ENCODE measurements at places on chromosomes 6 and 20.

- no peak for DNase-seq
These were observed 92.4 kb upstream of the NFATC2 start for GRCh38 chr20:51634877-51635276.

GRCh38 chr20:9363673-9364072 is 150.7 kb upstream of the LAMP5 start:
- DNase-seq, result no peak

DNA sequence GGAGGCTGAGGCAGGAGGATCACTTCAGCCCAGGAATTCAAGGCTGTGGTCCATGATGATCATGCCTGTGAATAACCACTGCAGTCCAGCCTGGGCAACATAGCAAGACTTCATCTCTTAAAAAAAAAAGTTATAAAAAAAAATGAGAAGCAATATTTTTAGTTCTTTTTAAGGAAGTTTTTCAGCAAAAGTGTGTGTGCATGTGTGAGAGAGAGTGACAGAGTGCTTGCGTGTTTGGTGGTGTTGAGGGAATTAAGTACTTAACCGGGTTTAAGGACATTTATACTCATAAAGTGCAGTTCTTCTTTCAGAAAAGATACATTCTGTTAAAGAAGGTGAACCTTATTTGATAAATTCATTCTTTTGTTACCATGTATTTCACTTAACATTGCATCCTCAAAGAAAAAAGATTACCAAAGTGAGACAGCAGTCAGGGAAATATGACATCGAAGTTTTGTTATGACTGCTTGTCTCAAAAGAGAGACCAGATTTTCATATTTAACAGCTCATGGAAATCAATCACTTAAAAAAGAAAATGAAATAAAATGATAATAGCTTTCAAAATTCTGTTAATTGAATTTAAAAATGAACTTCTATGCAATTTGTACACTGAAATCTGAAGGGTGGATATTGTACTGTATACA is 254.7 kb downstream of the ARHGAP18 start:
- DNase-seq, result no peak

GRCh38 chr6:166454692-166455515 is 72.2 kb upstream of the MPC1 start:
- no peak for DNase-seq
